Thoracic aorta (tissue), 2 donors: ENCODE measurements at places on chromosomes 16 and 17.

- DNase-seq = no peak
These were observed 1.5 kb upstream of the CLEC10A start for GRCh38 chr17:7081341-7082062.

GRCh38 chr17:66373944-66374817 lies 71.8 kb downstream of the PRKCA start:
- no peak for DNase-seq

- no peak for DNase-seq
These were observed 7.6 kb downstream of the SEZ6L2 start for GRCh38 chr16:29891525-29892457.

- DNase-seq = no peak
These were observed 6.3 kb downstream of the HSBP1 start for GRCh38 chr16:83813823-83814658.

- DNase-seq = no peak
These were observed 523 bp downstream of the KCTD2 start for GRCh38 chr17:75047398-75048098.

DNA sequence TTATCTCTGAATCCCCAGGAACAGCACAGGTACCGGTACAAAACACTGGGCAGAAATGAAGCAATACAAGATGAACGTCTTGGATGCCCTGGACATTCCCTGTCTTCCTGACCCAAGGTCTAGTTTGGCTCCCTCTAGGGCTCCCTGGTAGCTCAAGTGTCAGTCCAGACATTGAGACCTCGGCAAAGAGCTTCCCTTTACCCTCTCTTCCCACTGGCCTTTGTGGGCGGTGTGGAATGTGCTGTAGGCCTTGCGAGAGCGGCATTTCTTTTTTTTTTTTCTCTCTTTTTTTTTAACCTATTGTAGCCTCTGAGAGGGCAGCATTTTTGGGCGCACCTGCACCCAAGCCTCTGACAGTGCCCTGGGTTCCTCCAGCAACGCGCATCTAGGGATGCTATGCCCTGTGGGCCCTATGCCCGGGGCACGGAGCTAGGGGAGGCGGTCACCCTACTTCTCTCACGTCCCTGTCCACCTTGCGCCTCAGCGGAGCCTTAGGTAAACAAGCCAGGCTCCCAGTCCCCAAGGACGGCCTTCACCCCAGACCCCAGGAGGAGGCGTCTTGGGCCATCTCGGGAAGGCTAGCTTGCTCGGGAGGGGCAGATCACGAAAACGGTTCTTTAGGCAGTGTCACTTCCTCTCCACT lies 1.2 kb upstream of the NFATC3 start:
- DNase-seq = no peak

GRCh38 chr16:50093607-50094539 lies 28.1 kb downstream of the HEATR3 start:
- DNase-seq = peak; percentile 15

DNA sequence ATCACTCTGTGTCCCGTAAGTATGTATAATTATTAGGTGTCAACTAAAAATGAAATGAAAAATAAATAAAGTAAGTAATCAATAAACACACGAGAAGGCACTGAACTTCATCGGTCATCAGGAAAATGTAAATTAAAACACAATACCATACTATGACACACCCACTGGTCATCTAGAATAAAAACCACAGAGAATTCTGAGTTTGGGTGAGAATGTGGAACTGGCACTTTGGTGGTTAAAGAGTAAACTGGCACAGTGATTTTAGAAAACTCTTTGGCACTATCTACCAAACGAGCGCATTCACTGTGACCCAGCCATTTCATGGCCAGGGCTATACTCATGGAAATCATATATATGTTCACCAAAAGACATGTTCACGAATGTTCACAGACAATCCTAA lies 98.2 kb downstream of the HS3ST3A1 start:
- DNase-seq = no peak

GRCh38 chr17:16439811-16440351 lies 24.5 kb downstream of the TRPV2 start:
- no peak for DNase-seq

GRCh38 chr16:20689668-20690067 lies 7.8 kb downstream of the ACSM1 start:
- DNase-seq = no peak

- DNase-seq = no peak
These were observed 32.3 kb upstream of the HS3ST3A1 start for GRCh38 chr17:13634021-13634420.

GRCh38 chr17:6420173-6420641 lies 14.7 kb downstream of the AIPL1 start:
- no peak for DNase-seq

GRCh38 chr17:69919789-69920188 lies 155.2 kb upstream of the KCNJ16 start:
- DNase-seq = no peak

DNA sequence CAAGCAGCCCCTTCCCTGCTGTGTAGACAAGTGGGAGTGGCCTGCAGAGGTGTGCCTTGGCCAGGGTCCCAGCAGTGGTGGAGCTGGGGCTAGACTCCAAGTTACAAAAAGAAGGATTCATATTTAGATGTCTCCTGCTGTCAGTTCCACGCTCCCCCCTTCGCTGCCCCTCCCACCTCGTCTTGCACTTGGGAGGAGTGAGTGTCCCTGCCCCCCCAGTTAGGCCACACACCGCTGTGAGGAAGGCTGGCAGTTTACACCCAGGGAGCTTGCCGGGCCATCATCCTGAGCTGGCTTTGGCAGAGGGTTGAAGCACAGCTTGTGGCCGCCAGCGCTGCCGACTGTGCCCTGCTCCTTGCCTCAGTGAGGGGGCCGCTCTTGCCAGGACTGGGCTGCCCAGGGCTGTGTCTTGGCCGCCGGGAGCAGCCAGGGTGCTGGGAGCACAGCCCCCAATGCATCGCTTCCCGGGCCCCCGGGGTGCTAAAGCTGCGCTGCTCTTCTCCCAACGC lies 44.3 kb downstream of the ELAC2 start:
- DNase-seq = no peak

DNA sequence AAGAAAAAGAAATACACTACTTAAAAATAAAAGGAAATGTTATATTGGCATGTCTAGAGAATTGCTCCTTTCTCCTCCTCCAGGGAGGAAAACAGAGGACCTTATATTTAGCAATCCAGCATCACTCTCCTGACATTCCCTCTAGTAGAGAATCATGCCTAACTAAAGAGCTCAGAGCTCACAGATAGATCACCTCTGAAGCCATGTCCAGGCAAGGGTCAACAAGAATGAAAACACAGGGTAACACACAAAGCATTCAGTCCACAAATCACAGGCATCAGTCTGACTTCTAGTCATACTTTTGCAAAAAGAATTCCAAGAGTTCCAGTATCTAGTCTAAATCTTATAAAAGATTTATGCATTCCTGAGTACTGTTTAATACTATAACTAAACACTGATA lies 4.4 kb upstream of the HASPIN start:
- no peak for DNase-seq

DNA sequence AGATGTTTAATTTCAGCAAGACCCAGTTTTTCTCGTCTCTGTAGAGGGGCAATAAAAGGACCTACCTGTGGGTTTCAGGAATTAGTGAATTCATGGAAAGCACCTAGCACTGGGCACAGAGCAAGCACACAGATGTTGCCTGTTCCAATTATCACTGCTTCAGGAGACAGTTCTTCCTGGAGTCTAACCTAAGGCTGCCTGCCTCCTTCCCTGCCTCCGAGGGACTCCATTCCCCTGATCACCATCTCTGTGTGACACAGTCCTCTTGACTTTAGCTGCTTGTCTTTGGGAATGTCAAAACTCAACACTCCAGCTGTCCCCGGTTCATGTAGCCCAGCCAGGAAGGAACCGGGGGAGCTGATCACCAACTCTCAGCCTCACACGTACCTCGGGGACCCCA lies 474.9 kb downstream of the SLC39A11 start:
- DNase-seq = no peak

- DNase-seq = no peak
These were observed 166.7 kb downstream of the CPPED1 start for GRCh38 chr16:12637002-12637401.

- no peak for DNase-seq
These were observed 24.7 kb downstream of the IL21R start for GRCh38 chr16:27426423-27427408.

GRCh38 chr17:19331134-19331533 lies 31.4 kb downstream of the B9D1 start:
- DNase-seq = no peak

- no peak for DNase-seq
These were observed 168.8 kb downstream of the AATF start for GRCh38 chr17:37117373-37118142.
